ENCODE measurements at places on chromosomes 5 and 9.

DNA sequence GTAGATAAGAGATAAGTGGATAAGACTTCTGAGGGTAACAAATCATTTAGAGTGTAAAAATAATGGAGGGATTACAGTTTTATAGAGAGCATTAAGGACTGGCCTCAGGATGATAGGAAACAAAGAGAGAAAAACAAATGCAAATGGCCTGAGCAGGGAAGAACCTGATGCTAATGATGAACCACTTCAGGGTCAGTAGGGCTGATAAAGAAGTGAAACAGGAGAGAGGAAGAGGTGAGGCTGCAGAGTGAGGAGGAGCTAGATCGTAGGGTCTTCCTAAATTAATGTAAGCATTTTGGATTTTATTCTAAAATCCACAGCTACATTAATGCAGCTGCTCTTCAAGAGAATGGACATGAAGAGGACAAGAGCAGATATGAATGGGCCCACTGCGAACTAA is 698.0 kb upstream of the MEF2C start:
- DNase-seq = no peak

- no peak for DNase-seq
Measured at GRCh38 chr5:118366429-118366828, 621.9 kb downstream of the DTWD2 start.

GRCh38 chr5:41983284-41983683 is 58.2 kb downstream of the FBXO4 start:
- DNase-seq = no peak

GRCh38 chr9:76403352-76403751 is 9.1 kb upstream of the RFK start:
- peak; percentile 37 for DNase-seq

DNA sequence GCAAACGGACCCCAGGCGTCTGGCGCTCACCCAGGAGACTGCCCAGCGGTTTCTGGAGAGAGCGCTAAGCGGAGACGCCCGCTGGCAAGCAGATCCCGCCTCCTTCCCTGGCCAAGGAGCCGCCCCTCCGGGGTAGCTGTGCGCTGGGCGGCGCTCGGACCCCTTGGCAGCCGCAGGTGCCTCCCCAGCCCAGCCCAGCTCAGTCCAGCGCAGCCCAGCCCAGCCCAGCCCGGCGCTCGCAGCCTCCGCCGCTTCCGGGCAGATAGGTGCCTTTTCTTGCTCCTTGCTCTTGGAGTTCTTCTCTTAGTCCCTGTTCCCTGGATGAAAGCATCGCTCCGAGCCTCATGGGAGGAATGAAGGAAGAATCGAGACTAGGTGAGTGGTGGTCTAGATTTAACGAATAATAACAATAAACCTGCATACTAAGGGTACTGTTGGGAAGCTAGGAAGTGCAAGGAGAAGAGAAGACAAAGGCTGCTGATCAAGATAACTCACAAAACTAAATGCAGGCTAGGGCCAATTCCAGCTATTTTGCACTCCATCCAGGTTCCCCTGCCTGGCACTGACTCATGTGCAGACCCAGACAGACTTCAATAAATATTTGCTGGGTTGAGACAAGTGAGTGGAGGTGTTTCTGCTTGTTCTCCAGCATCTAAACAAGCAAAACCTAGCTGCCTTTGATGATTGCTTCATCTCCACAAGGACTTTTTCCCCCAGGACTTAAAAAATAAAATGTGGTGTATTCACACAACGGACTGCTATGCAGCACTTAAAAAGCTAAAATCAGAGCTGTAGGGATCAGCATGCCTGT is at the start of gene STK32A:
Gene STK32A, plus strand, starts transcription at position 202 of the 811 bp plus-strand sequence. CDS start 4,609 bp downstream, outside the sequence.
- no peak for DNase-seq

DNA sequence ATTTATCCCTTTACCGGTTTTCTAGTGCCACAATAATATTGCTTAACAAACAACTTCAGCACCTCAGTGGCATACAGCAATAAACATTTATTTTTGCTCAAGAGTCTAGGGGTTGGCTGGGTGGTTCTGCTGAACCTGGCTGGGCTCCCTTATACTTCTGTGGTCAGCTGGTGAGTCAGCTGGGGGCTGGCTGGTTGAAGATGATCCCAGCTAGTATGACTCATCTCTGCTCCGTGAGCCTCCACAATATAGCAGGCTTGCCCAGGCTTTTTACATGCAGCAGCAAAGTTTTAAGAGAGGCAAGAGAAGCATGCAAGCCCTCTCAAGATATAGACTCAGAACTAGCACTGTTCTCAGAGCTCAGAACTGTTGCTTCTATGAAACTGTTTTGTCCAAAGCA is 523.5 kb upstream of the CLINT1 start:
- no peak for DNase-seq

DNA sequence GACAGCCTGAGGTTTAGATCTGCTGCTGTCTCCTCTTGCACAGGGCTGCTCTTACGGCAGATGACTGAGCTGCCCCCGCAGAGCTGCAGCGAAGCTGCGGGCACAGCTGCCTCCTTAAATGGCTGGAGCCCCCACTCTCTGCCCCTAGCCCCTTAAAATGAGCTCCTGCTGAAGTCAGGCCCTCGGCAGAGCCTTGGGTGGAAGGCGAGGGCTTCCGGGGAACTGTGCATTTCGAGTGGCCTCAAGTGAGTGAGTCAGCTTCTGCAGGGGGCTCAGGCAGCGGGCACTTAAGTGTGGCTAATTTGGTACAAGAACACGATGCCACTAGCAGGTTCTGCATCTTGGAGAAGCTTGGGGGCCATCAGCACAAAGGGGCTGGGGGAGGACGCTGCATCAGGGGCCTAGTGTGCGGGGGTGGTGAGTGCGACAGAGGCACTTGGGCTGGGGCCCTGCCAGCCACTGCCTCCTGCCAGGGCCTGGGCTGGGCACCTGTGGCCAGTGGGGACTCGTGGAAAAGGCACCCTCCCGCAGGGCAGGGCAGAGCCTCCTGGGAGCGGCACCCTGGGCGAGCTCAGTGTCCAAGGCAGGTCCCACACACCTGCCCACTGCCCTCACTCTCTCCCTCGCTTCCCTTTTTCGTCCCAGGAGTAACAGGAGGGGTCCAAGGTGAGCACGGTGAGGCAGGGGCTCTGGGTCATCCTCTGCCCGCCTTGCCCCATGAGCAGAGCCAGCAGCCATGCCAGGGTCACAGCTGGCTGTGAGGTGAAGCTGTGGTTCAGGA is 28.8 kb upstream of the RNU6ATAC start:
- DNase-seq = no peak

GRCh38 chr9:111937781-111938426 is 41.3 kb downstream of the UGCG start:
- no peak for DNase-seq

DNA sequence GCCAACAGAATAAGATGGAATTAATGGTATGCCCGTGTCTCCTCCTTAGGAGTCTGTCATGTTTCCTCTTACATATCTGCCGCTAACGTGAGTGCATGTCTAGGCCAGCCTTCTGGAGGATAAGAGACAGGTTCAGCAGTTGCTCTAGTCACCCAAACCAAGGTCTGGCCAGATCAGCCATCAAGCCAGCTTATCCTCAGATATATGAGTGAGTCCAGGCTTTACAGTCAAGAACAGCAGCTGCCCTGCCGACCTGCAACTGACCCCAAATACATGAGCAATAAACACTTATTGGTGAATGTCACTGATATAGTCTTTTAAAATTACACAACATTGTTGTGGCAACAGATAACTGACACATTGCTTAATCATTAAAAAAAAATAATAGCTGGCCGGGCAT is 123.5 kb downstream of the TSSK1B start:
- no peak for DNase-seq

DNA sequence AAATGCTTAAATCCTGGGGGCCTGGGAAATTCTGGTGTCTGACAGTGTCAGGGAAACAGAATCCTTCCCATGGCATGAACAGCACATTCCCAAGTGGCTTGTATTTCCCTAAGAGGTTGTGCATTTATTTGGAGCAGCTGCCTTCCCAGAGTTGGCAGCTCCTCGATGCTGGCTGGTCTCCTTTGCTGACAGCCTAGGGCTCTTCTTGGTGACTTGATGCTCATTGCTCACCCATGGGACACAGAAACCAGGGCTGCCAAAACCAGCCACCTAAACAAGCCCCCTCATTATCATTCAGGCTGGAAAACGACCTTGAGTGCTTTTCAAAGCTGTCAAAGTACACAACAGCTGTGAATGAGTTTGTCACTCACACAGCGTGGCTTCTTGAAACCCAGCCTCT is 24.2 kb downstream of the ENHO start:
- DNase-seq = no peak

DNA sequence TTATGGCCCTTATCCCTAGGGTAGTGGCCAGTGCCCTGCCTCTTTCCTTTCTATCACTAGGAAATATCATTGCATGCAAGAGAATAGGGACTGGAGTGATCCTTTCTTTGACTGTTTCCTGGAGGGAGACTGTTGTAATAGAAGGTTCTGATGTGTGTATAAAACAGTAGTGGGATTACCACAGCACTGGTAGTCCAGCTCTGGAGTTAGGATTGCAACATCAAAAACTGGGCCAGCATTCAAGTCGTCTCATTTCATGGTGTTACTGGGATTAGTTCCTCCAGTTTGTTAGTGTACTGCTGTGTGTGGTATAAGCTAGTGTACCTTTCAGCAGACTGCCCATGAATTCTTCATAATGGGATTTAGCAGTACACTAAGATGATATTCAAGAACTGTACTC is 45.8 kb downstream of the KIAA1958 start:
- DNase-seq = no peak

DNA sequence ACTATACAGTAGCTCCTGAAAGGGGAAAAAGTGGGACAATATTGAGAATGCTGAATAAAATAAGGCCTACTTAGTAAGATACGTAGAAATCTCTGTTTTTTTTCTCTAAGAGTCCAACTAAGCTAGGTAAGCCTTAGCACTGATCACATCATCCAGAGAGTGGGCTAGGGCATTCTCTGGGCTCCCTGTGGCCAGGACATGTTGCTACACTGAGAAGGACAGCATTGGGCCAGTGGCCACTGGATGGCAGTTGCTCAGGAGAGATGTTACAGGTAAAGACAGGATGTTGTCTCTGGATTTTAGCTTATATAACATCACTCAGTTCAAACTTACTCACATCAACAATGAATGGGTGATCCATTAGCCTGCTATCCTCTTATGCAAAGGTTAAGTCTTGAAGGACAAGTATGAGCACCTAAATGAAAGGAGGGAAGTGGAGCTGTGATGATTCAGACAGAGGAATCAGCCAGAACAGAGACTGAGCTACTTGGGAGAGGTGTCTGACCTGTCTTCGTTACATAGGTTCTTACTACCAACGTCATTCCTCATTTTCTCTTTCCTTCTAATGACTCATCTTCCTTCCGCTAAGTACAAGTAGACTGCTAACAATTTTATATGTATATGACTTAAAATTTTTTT is 226.6 kb upstream of the ADCY2 start:
- no peak for DNase-seq

GRCh38 chr5:67355120-67355713 is 158.6 kb upstream of the CD180 start:
- no peak for DNase-seq

DNA sequence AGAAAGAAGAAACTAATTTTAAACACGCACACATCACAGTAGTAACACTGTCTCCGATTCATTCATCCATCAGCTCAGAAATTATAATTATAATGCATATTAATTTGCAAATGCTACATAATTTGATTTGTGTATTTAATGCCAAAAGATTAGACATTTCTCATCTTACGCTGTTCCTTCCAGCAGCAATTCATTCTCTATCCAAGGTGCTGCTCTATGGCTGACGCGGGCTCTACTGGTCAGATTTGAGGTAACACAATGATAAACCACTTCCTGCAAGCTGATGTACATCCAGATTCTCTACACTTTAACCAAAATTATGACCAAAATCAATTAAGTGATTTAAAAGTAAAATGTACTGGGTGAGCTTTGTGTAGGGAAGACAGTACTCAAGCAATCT is 77.9 kb upstream of the ICE1 start:
- DNase-seq = no peak

DNA sequence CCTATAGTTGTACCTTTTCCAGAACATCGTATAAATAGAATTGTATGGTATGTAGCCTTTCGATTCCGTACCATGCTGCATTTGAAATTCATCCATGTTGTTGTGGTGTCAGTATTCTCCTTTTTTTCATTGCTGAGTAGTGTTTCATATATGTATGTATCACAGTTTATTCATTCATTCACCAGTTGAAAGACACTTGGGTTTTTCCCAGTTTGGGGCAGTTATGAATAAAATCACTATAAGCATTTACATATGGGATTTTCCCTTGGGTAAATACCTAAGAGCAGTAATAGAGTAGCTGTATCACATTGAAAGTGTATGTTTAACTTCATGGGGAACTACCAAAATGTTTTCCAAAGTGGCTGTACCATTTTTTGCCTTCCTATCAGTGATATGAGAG is 16.1 kb upstream of the FKTN start:
- no peak for DNase-seq
